NCI-H526 (cell line): ENCODE measurements at places on chromosomes 7 and 10.

GRCh38 chr7:55465691-55466090 is 100.6 kb downstream of the LANCL2 start:
- DNase-seq = no peak

DNA sequence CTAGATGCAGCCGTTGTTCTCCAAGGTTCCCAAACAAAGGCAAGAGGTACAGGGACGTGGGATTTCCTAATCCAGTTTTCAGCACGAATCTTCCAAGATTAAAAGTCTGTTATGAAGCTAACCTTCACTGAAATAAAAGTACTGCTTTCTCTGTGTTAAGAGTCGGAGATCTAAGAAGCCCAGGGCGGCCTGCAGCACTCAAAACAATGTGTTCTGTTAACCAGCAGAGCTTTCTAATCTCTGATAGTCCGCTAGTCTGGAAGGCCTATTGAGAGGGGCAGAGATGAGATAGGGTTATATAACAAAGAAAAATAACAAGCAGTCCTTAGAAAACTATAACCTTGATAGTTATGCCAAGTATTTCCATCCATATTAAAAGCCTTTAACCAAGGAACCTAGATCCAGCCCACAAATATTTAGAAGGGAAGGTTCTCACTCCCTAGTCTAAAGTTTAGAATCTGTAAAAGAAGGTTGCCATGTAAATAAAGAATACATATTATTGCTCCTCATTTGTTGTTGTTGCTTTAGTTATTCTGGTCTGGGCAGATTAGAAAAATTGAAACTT is 106.3 kb upstream of the SVIL start:
- DNase-seq = no peak

DNA sequence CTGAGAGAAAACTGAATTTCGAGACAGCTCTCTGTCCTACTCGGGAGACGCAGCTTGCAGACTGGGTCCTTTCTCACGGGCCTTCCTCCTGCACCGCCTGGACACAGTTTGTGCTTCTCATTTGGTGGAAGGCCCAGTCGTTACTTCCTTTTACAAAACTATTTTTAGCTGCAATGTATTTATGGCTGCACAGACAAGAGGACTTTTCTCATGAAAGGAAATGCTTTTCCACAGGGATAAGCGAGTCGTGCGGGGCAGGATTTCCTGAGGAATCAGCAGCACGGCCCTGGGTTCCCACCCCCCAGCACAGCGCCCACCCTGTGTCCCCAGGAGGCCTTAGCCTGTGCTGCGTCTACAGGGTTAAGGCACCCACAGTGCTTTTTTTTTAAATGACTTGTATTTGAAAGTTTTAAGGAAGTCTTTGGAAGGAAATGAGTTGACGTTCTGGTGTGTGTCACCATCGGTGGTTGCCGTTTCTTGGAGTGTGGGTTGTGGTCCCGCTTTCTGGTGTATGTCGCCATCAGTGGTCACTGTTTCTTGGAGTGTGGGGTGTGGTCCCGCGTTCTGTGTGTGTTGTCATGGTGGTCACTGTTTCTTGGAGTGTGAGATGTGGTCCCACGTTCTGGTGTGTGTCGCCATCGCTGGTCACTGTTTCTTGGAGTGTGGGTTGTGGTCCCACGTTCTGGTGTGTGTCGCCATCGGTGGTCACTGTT is 50.9 kb downstream of the INPP5A start:
- no peak for DNase-seq

GRCh38 chr10:47176206-47176902 is 123.6 kb upstream of the GDF10 start:
- DNase-seq = no peak

DNA sequence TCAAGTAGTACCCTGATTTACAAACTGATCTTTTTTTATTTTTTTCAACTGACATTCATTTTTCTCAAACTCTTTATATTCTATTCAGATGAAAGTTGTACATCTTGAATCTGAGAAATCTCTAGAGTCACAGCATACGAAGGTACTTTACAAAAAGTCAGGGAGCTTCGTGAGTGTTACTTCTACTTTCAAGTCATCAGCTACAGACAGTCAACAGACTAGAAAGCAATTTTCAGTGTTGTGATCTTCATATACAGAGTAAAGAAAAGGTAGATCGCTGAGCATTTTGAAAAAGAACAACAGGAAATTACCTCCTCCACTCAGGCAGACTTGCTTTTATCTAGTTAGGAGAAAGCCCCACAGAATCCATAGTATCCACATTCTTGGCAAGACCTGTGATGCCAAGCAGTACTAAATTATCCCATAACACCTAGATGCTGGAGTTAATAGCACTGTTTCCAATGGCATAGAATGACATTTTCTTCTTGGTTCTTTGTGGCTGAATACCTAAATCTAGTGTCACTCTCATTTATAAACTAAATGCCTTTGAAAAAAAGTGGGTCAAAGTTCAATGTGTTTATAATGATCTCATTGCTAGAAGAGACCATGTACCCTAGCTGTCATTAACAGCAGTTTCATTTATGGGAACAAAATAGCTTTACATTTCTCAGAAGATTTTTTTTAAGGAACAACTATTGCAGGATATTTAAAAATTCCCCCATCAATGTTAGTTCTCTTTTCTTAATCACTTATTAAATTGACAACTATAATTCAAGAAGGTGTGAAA is 12.0 kb upstream of the ZNF800 start:
- DNase-seq = no peak

DNA sequence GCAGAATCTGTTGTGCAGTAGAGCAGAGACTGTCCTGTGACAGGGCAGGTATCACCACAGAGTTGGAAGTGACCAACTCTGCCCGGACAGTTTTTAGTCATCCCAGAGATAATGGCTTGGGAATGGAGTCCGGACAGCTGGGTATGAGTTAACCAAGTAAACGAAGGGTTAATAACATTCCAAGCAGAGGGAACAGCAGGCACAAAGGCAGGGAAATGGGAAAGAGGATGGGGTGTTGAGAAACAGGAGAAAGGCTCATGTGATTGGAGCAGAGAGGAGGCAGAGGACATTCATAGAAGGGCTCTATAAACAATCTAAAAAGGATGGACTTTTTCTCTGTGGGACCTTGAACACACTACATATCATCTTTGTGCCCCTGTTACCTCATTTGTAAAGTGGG is 132.2 kb upstream of the YAE1 start:
- no peak for DNase-seq

DNA sequence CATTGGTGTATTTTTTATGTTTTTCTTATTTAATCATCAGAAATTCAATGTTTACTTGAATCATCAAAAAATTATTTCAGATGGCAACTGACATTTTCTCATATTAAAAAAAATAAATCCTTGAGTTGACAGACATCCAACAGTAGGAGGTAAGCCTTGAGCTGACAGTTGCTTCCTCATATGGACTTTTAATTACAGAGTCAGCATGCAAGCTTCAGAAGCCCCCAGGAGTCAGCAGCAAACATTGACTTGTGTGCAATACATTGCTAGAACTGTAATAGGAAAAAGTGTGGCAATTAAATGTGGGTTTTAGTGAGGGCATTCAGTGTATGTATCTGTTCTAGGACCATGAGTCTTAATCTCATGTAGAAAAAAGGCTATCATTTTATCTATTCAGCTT is 62.4 kb upstream of the TAS2R16 start:
- DNase-seq = no peak

GRCh38 chr7:146216396-146217041 is 99.9 kb downstream of the CNTNAP2 start:
- no peak for DNase-seq

DNA sequence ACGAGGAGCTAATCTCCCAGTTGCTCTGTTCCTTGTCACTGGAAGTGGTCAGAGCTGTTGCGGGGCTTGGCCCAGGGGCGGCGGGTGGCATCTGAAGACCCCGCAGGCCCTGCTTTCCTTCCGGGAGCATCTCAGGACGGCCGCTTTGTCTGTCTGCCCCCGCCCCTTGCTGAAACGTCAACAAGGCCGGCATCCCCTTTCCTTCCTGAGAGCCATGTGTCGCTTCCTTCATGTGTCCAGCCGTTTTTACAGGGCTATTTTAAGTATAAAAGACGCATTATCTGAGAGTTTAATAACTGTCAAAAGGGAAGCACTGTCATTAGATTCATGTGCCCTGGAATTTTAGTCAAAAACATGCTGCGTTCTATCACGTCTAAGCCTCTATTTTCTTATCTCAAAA is 110.4 kb downstream of the CUX1 start:
- DNase-seq = no peak

- no peak for DNase-seq
Observed at GRCh38 chr10:122338609-122339441, 35.7 kb upstream of the PLEKHA1 start.

DNA sequence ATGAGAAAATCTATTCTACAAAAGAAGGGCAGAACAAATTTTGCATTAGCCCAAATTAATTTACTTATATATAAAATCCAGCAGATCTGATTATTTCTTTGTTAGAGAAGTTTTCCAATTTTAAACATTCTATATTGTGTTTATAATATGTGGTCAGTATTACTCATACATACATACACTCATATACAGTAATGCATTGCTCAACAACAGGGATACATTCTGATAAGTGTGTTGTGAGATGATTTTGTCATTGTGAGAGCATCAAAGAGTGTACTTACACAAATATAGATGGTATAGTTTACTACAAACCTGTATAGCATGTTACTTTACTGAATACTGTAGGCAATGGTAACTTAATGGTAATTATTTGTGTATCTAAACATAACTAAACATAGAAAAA is 239.6 kb upstream of the ETV1 start:
- no peak for DNase-seq

- DNase-seq = no peak
Observed at GRCh38 chr7:111004310-111004901, 86.5 kb upstream of the LRRN3 start.

DNA sequence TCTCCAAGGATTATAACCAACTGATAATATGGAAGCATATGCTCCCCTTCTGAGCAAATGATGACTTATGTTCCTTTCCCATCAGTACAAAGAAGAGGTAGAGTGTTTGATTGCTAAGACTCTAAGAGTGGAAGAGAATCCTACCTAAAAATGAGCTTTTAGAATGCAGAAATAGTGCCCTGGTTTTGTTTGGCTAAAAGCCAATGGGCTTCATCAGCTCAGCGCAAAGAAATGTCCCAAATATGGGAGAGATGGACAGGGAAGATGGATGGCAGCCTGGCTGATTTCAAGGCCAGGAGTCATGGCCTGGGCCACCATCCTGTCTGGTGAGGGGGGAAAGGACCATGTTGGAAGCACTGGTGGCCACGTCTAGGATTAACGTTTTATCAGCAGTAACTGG is 60.2 kb downstream of the GPR26 start:
- DNase-seq = no peak

GRCh38 chr7:55965805-55966421 is 1.5 kb downstream of the NIPSNAP2 start:
- DNase-seq = no peak

DNA sequence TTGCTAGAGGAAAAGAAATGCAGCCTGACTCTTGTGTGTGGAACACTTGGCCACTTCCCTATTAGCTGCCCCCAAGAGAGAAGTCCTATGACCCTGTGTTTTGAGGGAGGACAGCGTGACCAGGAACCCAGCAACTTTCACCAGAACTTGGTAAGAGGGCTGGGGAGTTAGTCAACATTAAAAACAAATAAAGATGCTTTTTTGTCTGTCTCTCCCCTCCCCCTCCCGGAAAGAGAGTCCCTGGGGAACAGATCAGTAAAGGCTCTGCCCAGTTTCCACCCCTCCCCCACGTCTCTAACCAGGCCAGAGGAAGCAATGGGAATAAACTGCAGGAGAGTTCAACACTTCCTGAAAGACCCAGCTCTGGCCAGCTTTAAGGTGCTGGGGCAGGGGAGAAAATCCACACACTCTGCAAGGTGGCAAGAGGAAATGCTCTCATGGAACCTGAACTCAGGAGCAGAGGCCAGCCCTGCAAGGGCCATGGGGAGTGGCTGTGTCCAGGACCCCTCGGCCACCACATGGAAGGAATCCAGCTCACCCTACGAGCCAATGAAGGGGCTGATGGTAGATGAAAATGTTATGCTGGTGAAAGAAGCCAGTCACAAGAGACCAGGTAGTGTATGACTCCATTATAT is 21.5 kb downstream of the SH3PXD2A start:
- peak; percentile 60 for DNase-seq

DNA sequence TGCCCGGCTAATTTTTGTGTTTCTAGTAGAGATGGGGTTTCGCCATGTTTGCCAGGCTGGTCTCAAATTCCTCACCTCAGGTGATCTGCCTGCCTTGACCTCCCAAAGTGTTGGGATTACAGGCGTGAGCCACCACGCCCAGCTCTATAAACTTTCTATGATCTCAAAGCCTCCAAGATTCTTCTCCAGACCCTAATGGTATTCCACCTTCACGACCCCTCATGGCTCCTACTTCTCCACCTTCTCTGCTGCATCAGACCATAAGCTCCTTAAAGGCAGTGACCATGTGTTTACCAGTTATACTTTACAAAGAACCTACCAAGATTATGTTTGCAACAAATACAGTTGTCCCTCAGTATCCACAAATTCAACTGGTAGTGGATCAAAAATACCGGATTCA is 10.1 kb upstream of the BAZ1B start:
- no peak for DNase-seq

DNA sequence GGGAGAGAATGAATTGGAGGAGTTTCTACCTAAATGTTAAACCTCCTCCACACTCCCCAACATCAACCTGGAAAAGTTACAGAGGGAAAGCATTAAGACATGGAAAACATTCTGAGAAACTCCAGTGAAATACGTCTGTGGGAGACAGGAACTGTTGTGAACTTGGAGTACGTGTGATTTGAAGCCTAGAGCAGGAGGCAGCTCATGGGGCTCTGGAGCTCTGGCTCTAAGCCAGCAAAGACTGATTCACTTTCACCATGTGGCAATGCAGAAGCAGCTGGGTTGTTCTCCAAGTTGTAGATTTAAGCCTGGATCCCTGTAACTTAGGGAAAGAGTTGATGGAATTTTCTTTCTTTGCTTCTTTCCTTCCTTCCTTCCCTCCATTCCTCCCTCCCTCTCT is 503.2 kb downstream of the NRG3 start:
- no peak for DNase-seq

GRCh38 chr7:27586825-27587224 is 75.9 kb downstream of the HIBADH start:
- DNase-seq = peak; percentile 88

DNA sequence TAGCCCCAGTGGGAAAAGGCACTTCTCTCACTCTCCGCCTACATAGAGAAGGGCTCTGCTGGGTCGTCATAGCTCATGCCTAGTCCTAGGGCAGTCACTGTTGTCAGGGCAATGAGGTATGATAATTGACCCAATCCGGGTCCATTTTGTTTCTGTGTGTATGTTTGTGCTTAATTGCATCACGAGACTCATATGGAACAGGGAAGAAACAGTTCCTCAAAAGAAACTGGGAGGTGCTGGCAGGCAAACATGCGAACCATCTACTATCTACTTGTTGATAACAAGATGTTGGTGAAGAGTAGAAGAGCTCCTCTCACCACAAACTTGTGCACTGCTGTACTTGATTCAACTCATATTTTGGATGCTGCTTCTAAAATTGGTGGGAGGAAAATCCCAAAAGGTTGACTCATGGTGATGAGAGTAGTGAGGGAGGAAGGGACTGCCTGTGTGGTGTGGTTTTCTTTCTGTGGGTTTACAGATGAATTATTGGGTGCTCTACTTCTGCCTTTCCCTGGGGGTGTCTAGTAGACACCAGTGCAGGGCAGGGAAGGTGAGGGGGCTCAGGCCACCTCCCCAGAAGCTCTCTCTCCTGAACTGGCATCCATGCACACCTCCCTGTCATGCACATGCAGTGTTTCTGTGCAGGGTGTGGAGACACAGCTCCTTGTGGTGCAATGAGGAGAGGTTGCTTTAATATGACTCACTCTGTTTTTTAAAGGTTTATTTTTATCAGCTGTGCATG is 29.4 kb downstream of the LSMEM1 start:
- DNase-seq = no peak
